Activated CD8-positive, alpha-beta memory T cell treated with anti-CD3 and anti-CD28 coated beads for 1 hour (primary cell): ENCODE measurements at places on chromosomes 7 and 10.

GRCh38 chr7:17444673-17445072, 146.2 kb downstream of the AHR start:
- no peak for DNase-seq

GRCh38 chr10:63258920-63259678, 126.0 kb downstream of the NRBF2 start:
- no peak for DNase-seq

DNA sequence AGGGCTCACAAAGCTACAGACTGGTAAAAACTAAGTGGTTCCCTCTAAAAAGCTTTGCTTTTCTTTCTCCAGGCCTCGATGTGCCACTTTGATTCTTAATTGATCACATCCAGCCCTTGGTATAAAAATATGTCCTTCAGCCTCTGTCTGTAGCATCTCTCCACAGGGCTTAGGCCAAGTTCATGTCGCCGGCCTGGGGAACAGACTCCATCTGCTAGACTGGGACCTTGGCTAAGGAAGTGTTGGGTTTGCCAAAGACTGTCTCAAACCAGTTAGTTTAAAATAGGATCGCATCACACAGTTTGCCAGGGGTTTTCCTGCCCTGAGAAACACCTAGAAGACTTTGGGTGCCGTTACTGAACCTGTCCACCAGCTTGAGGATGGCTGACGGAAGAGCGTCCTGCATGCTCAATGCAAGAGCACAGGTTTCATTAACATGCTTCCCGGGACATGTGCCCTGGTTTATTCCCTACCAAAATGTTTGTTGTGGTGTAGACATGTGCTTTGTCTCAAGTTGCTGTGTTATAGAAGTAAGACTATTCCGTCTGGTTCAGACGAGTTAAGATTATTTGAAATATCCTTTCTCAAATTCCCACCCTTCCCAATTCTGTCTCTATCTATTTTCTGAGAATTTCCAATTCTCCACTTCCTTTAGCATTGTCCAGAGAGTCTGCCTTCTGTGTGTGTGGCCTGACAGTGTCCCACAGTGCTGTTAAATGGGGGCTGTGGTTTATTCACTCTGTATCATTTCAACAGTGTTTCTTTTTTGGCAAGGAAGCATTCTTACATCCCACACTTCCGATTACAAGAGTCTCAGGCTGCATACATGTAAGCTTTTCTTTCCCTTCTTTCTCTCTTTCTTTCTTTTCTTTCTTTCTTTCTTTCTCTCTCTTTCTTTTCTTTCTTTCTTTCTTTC, 334.7 kb downstream of the INHBA start:
- no peak for DNase-seq

DNA sequence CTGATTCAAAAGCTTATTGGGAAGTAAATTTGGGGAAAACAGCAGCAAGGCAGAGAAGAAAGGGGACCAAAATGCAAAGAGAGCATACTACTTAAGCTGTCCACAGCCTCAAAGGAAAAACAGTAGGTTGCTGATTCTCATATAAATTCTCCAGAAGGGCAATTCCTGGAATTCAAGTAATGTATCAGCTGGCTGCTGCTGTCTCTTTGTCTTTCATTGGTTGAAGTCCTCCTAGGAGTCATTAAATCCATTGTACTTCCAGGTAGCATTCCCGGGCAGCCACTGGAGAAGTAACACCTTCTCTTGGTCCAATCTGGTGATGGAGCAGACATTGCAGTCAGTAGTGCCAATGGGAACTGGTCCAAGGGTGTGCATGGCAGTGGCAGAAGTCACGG, 22.7 kb downstream of the BET1 start:
- no peak for DNase-seq

DNA sequence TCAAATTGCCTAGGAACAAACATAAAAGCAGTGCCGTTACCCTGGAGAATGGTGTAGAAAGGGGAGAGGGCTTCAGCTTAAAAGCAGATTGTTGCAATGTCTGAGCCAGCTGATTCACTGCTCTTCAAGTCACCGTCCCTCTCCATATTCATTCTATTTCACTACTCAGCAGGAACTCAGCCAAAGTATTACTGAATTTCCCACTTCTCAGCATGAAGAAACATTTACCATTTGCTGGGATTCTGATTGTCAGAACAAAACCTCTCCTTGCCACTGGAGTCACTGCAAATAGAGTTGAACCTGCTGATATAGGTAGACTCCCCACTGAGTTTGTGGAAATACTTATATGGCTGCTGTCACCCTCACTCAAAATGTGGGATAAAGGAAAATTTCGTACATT, 71.7 kb downstream of the PPP1R17 start:
- no peak for DNase-seq

DNA sequence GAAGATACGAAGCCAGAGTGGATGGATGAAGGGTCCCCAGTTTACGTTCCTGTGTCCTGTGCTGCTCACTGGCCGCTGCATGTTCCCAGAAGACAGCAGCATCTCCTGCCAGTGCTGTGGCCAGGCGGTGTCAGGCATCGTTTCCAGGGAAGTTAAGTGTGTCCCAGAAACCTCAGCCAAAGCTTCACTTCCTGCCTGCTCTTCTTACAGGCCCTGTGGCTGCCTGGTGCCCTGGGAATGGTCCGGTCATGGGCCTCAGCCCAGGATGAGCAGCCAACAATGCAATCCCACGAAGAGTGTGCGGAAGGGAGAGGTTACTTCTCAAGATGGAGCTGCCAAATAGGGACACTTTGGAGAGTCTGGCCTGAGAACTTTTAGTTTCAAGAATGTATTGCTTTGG, 99.7 kb upstream of the TARP start:
- no peak for DNase-seq

- DNase-seq, result no peak
Measured at GRCh38 chr10:4804465-4804864, 21.5 kb upstream of the AKR1E2 start.

- DNase-seq, result no peak
Measured at GRCh38 chr7:147700702-147701101, 889.9 kb upstream of the C7orf33 start.

- no peak for DNase-seq
Measured at GRCh38 chr10:111103196-111103840, 26.5 kb downstream of the ADRA2A start.

DNA sequence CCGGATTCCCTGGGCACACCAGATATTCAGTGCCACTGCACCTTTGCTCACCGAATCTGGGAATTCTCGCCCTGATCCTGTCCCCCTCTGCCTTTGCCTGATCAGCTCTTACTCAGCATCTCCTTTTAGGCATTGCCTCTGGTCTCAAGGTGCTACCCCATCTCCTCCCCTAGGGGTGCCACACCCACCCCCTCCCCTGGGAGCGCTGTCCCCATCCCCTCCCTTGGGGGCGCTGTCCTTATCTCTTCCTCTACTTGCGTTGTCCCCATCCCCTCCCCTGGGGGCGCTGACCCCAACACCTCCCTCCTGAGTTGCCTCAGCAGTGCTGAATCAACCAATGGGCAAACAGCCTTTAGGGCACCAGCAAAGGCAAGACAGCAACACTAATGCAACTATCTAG, 686.9 kb upstream of the FOXK1 start:
- DNase-seq, result no peak

- DNase-seq, result no peak
Measured at GRCh38 chr10:19479854-19480253, 336.4 kb upstream of the PLXDC2 start.

DNA sequence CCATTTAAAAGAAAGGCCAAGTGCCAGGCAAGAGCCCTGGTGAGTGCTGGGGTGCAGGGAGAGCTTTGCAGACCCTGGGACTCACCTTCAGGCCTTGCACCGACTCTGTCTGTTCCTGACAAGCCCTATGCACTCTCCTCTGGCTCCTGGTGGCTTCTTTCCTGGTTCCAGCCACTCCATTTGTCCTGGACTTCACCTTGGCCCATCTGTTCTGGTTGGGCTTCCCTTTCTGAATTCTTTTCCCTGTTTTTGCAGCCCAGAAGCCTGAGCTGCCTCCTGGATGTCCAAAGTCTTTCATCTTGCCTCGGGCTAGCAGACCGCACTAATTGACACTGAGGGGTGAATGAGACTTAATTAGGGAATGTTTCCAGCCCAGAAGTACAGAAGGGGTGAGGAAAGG, 60.5 kb downstream of the PYROXD2 start:
- DNase-seq, result no peak

DNA sequence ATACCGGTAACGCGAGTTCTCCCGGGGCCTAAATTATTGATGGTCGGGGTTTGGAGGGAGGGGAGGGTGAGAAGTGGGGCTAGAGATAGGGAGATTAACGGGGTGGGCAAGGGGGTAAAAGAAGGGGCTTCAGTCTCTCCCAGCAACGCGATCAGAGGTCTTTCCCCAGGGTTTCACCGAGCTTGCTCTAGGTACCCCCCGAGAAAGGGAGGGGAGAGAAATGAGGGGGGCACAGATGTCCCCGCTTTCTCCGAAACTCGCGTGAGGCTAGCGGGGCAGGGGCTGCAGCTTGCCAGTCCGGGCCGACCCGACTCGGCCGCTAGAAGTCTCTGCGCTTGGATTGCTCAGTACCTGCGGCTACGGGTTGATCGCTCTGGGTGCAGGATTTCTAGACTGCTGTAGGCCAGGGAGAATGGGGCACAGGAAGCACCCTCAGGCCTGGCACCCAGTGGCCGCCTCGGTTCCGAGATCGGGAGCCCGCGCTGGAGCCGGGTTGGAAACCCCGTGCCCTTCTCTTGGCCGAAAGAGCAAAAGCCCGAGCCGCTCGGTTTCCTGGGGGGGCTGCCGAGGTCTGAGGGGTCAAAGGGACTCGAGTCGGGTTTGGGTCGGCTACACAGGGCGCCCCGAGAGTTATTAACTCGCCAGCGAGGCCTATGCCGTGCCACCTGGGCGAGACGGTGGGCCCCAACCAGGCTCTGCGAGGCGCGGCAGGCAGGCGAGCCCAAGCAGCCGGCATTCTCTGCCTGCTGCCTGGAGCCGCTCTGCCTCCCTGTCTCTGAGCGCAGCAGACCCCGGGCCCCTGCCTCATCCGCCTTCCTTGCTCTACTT, 3.1 kb downstream of the PAX2 start:
- no peak for DNase-seq
